ENCODE measurements at places on chromosomes 3 and 15. TPM values are rescaled to one million over a fixed set of nuclear protein-coding genes. Genes with fewer than 3 reads are reported as not detected.

The CCR3 gene
- total RNA-seq: 0.09 TPM

The NR1I2 gene
- total RNA-seq: under 0.01 TPM

The C3orf52 gene
- total RNA-seq: 2.0 TPM

The CACNA2D2 gene
- 0.16 TPM for total RNA-seq

The DIS3L gene
- total RNA-seq: 22.4 TPM

The ENTPD3 gene
- total RNA-seq: 0.09 TPM

The OSTN gene
- total RNA-seq: not detected

The IGDCC3 gene
- total RNA-seq: not detected

The IL5RA gene
- total RNA-seq: under 0.01 TPM

The CCDC39 gene
- 0.52 TPM for total RNA-seq

The ARPC4 gene
- 168 TPM for total RNA-seq

The FSTL1 gene
- 526 TPM for total RNA-seq

The CLDN1 gene
- total RNA-seq: 0.17 TPM

The UROC1 gene
- total RNA-seq: not detected

The CHST14 gene
- total RNA-seq: 5.2 TPM

The HGD gene
- 0.32 TPM for total RNA-seq

The SRGAP3 gene
- total RNA-seq: 6.0 TPM

The CHCHD6 gene
- total RNA-seq: 16.5 TPM

The PLA2G4D gene
- total RNA-seq: not detected

The TRIM42 gene
- total RNA-seq: not detected

The SPESP1 gene
- total RNA-seq: 14.3 TPM

The CCR4 gene
- total RNA-seq: not detected

The P2RY13 gene
- total RNA-seq: not detected

The FAN1 gene
- total RNA-seq: 15.4 TPM

The REC114 gene
- total RNA-seq: not detected

The APOD gene
- 1.2 TPM for total RNA-seq

The MAPKAPK3 gene
- total RNA-seq: 22.5 TPM

The C3orf70 gene
- 0.34 TPM for total RNA-seq

The HYKK gene
- total RNA-seq: 1.7 TPM

The DOCK3 gene
- 0.16 TPM for total RNA-seq

The RAF1 gene
- 92.4 TPM for total RNA-seq

The ASB7 gene
- total RNA-seq: 18.9 TPM

The SAMD7 gene
- total RNA-seq: not detected

The TIGIT gene
- not detected for total RNA-seq

The PLIN1 gene
- not detected for total RNA-seq

The PRICKLE2 gene
- total RNA-seq: 34.5 TPM

The ZNF620 gene
- 0.47 TPM for total RNA-seq

The SI gene
- total RNA-seq: not detected

The CCRL2 gene
- 0.16 TPM for total RNA-seq

The CDCP1 gene
- 5.5 TPM for total RNA-seq

The TSC22D2 gene
- 2.6 TPM for total RNA-seq

The GABRR3 gene
- total RNA-seq: not detected

The SLCO3A1 gene
- 4.1 TPM for total RNA-seq

The ADPRH gene
- 1.7 TPM for total RNA-seq

The ANKRD63 gene
- not detected for total RNA-seq

The CYB561D2 gene
- 26.0 TPM for total RNA-seq

Measured in bronchial smooth muscle cell (primary cell).